ENCODE measurements at places on chromosomes 2 and 18.

DNA sequence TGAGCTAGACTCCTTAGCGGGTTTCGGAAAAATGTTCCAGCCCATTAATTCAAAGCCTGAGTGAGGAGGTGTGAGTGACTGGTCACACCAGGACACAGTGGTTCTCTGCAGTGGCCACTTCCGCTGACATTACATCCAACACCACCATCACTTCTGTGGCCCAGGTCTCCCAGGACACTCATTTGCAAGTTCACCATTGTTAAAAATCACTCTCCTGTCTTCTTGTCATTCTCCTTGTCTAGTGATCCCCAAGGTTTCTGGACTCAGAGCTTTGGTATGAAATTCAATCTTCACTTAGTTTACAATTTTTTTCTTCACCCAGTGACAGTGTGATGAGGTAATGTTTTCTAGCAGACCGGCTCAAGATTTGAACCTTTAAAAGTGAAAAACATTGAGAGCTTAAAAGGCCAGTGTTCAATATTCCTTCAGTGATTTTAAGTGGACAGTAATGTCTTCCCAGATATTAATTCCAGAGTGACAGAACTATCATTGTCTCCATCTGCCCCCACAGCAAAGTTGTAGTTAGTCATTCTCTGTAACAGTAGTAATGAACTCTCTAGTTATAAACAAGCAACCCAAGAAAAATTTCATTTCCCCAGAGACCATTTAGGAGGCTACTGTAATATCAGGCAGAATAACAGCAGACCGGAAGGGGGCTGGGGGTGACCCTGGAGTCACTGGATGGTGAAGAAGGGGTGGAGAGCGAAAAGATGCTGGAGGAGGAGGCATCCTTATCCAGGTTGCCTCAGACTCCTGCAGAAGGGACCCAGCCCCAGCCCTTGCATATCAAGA is 164.9 kb downstream of the GFPT1 start:
- no peak for DNase-seq

DNA sequence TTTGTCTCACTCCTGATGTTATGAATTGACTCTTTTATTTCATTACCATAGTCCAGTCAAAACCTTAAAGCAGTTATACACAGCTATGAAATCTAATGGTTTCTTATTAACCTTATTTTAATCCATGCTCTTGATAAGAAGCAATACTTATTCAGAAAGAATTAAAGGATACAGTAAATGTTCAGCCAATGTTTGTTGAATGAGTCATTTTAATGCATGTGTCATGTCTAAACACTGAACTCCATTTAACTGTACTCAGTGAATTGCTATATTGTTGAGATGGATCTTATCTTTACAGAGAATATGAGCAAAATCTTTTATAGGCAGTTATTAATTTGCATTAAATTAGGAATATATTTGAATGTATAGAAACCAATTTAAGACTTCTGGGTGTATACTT is 135.1 kb upstream of the TFPI start:
- DNase-seq, result no peak

DNA sequence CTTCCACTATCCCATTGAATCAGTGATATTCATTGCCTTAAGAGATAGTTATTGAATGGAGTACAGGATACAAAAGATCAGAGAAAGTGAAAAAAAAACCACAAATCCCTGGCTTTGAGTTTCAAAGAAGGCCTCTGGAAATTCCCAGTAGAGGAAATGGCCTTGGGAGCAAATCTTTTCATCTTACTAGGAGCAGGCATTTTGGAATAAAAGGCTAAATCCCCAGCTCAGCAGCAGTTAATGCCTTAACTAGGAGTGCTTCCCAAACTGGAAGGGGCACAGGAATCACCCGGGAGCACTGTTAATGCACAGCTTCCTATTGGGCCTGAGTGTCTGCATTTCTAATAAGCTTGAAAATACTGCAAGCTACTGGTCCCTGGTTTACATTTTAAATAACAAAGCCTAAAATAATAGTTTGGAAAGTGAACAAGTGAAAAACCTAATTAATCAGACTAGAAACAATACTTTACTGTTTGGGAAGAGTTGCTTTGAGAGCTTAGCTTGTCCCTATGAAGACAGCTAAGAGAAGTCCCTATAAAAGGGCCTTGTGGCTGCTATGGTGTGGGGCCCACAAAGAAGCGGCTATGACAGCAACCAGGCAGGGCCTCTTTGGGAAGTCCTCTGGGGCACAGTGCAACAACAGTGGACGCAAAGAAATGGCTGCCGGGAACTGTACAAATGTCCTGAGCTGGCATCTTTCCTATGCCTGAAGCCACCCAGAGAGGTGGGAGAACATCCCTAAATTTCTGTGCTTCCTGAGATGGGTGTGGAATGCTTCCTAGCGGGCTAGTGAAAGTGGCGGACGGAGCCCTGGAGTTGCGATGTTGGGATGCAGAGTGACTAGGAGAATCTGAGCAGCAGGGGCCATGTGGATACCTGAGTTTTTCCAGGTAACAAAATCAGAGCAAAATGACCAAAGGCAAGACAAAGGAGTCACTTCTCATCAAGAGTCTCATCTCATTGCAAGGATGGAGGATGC is 117.1 kb upstream of the KLHL14 start:
- no peak for DNase-seq

- DNase-seq, result no peak
Observed at GRCh38 chr2:221716426-221717303, 144.6 kb upstream of the EPHA4 start.

GRCh38 chr18:49699303-49699702 is 114.0 kb downstream of the ACAA2 start:
- no peak for DNase-seq

DNA sequence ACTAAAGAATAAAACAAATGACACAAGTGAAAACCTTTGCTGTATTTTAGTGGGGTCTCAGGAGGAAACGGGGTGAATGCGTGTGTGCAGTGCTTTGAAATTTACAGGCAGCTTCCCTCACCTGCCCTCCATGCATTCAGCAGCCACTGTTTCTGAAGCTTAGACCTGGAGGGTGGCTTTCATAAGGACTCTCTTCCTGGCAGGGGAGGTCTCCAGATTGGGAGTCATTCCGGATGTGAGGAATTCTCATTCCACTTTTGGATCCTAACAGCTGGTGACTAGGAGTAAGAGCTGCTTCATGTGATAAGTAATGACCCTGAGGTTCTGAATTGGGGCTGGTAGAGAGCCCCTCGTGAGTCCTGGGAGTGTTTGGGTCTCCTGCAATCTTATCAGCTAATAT is 192.5 kb downstream of the SH3BP4 start:
- no peak for DNase-seq

GRCh38 chr2:216104691-216105090 is 4.5 kb upstream of the XRCC5 start:
- no peak for DNase-seq

DNA sequence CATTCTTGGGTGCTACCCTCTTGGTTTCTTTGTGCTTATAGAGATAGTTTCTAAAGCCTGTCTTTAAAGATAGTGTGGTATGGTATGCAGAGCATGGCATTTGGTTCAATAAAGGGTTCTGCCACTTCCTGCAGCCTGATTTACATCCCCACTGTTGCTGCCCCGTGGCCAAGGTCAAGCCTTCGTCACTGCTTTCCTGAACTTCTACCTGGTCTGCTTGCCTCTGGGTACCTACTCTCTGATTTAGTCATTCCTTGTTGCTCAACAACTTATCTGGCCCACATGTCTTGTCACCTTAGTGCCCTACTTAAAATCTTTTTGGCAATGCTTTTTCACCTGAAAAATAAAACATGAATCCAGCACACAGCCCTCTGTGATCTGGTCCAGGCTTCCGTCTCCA is 352.9 kb downstream of the LPIN1 start:
- no peak for DNase-seq

DNA sequence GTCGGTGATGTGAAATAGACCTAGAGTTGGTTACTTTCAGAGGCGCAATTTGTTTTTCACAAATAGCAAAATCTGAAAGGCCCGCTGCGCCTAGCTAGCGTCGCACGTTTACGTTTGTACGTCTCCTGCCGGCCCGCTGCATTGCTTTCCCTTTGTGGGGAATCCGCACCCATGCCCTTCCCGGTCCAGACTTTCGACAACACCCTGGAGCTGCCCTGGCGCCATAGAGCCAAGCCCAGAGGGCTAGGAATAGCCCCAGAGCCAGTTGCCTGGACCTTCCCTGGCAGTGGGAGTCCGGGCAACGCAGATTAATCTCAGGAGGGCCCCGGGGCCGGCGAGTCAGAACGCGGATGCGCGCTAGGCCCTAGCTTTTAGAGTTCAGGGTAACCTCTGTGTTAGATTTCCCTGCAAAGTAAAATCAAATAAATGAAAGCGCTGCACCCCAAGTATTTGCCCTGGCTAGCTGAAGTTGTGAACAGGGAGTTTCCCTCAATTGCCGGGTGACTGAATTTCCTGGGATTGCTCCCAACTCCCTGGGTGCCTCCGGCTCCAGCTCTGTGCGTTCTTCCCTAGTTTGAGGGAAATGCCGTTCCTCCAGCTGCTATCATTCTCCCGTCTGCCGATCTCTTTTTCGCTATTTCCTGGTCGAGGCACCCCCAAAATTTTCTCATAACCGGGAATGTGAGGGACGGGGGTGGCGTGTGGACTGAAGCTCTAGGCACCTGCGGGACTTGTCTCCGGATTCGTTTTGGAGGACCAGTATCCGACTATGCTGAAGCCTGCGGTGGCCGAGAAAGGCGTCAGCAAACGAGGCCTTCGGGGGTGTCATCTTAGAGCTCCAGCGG is 1.2 kb upstream of the EN1 start:
- no peak for DNase-seq

DNA sequence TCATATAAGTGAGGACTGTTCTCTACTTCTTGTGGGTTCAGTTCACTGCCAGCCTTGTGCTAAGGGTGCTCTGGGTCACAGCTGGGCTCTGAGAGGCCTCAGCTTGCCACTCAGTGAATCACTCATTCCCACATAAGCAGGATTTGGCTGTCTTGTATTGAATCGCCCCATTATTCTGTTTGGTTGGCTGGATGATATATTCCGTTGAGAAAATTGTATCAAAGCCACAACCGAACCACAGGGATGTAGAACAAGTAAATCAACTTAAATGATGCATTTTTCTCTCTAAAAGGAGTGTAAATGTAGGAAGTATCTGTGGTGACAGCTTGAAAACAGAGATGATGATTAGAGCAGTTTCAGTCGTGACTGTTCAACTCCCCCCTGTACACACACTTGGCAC is 39.6 kb downstream of the TTC39C start:
- no peak for DNase-seq

GRCh38 chr2:143347901-143348414 is 218.7 kb downstream of the ARHGAP15 start:
- DNase-seq, result no peak

DNA sequence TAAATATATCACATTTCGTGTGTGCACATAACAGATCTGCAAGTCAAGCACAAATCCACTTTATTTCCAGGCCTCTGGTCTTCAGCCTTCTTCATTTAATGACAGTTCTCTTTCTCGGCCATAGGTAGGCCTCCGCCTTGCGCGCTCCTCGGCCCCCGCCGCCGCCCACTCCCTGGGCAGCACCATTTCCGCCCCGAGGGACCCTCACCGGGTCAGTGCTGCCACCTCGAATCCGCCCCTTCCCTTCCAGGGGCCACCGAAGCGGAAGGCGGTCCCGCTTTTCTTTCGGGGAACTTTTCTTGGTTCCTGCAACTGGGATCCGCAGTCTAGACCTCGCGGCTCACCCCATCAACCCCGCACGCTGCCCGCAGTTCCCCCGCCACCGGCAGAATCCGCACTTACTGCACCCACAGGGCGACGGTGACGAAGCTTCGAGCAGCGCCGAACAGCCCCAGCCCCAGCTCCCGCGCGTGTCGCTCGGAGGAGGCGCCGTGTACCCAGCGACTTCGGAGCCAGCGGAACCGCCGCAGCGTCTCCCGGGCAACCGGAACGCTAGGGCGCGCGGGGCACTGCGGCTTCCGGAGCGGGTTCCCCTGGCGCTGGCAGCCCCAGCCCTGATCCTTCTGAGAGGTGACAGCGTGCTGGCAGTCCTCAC is at the start of gene CDKL4:
Gene CDKL4 (minus strand): TSS at position 502 of the 655 bp plus-strand sequence.
- DNase-seq, result no peak

DNA sequence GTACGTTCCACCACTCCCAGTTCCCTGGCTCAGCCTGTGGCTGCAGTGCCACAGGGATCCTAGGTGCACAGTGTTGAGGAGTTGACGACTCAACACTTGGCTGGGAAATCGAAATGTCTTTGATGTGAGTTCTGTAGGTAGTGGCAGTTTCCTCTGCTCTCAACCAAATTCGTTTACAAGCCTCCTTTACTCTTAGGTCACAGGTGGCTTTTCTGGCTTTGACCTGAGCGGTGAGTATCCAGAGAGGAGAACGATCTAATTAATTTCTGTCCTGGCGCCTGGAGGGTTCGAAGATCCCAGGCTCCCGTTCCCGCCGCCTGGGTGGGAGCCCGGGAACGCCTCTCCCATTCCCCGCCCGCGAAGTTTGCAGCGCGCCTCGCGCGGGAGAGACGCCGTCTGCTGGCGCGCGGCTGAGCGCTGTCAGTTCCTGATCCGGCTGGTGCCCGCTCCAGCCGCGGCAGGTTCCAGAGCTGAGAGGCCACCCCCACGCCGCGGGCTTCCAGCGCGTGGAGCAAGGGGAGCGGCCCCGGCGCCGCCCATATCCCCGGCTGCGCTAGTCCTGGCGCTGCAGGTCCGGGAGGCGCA is at the start of gene LAMA3:
Gene LAMA3 (plus strand): TSS at position 423 of the 585 bp plus-strand sequence. CDS start 231 bp downstream, outside the sequence.
- no peak for DNase-seq

DNA sequence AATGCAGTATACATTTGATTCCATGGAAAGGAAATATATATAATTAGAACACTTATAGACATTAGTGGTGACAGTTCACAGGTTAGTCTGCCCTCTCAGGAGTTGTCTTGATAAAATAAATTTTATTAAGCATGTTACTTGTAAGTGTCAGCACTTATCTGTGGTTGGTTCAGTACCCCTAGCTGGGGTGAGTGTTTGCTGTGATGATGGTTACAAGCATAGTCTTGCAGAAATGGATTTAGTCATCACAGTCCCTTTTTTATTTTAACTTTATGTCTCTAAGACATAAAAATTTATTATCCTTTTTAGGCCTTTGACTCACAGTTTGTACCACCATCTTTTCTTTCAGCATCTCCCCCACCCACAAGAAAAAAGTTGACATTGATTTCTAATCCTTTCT is 52.1 kb downstream of the NCK2 start:
- no peak for DNase-seq

GRCh38 chr18:11249391-11249790 is 100.0 kb upstream of the PIEZO2 start:
- no peak for DNase-seq

GRCh38 chr2:240401781-240402551 is 33.5 kb upstream of the GPC1 start:
- no peak for DNase-seq

- no peak for DNase-seq
Observed at GRCh38 chr18:11906176-11906575, 1.9 kb downstream of the MPPE1 start.

DNA sequence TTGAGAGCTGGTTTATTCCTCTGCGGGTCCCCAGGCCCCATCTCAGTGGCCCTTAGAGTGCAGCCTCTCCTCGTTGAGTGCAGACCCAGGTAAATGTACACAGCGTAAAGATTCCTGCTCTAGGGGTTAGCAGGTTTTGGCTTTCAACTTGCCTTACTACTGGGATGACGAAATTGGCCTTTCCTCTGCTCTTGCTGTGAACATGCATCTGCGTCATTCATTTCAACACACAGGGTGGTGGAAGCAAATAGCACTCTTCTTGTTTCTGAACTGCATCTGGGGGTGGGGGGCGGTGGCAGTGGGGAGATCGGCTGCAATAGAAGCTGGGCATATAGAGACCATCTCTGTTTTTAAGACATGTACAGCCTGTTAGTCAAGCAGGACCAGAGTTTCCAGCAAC is 16.5 kb upstream of the SLC16A14 start:
- no peak for DNase-seq

GRCh38 chr2:121650315-121650930 is 1.2 kb upstream of the CLASP1 start:
- DNase-seq, result peak; percentile 47

GRCh38 chr2:160970052-160970965 is 189.9 kb upstream of the TANK start:
- DNase-seq, result peak; percentile 48

- peak; percentile 81 for DNase-seq
Observed at GRCh38 chr2:199458009-199458805, 468 bp upstream of the SATB2 start.

Measured in OCI-M1 (cell line).